ENCODE measurements at places on chromosomes 5 and 9. TPM values are rescaled to one million over a fixed set of nuclear protein-coding genes. Genes with fewer than 3 reads are reported as not detected.

Gene GRIN3A
- total RNA-seq, result not detected

Gene AGPAT2
- 43.0 TPM for total RNA-seq

Gene VDAC1
- total RNA-seq, result 253 TPM

Gene DIPK1B
- 242 TPM for total RNA-seq

Gene SLCO6A1
- total RNA-seq, result not detected

Gene OCLN
- 18.2 TPM for total RNA-seq

Gene SLCO4C1
- not detected for total RNA-seq

Gene FBN2
- 57.4 TPM for total RNA-seq

Gene SLC34A3
- not detected for total RNA-seq

Gene ACTBL2
- total RNA-seq, result not detected

Gene KCNMB1
- total RNA-seq, result 0.29 TPM

Gene C5orf24
- 56.2 TPM for total RNA-seq

Gene PCDHA1
- not detected for total RNA-seq

Gene TNFSF15
- 14.3 TPM for total RNA-seq

Gene ADAMTSL2
- not detected for total RNA-seq

Gene GALNT10
- total RNA-seq, result 77.6 TPM

Gene QRFP
- not detected for total RNA-seq

Gene WNT8A
- total RNA-seq, result not detected

Gene ORM2
- total RNA-seq, result not detected

Gene C9orf78
- total RNA-seq, result 34.6 TPM

Gene CD274
- total RNA-seq, result 29.7 TPM

Gene EGFL7
- total RNA-seq, result 1,043 TPM

Gene SLC6A19
- total RNA-seq, result not detected

Gene IZUMO3
- total RNA-seq, result not detected

Gene COL27A1
- total RNA-seq, result 48.6 TPM

Gene POU5F2
- 1.2 TPM for total RNA-seq

Gene DMRT3
- not detected for total RNA-seq

Gene THBS4
- total RNA-seq, result not detected

Gene EXOSC3
- total RNA-seq, result 39.1 TPM

Gene PCDHA9
- not detected for total RNA-seq

Gene IFNA13
- total RNA-seq, result not detected

Gene LHX3
- total RNA-seq, result not detected

Gene FCN1
- total RNA-seq, result not detected

Gene DMRTA1
- total RNA-seq, result 2.1 TPM

Gene INSL6
- total RNA-seq, result not detected

Gene PCDHB7
- 0.48 TPM for total RNA-seq

Gene CLTA
- total RNA-seq, result 317 TPM

Gene PCDHGA5
- 0.78 TPM for total RNA-seq

Gene PCDHB8
- 0.53 TPM for total RNA-seq

Gene C5orf46
- total RNA-seq, result not detected

Gene PCDHGA8
- 0.95 TPM for total RNA-seq

Gene CTNND2
- total RNA-seq, result not detected

Gene ST6GALNAC6
- total RNA-seq, result 43.0 TPM

Gene SLC45A2
- not detected for total RNA-seq

Gene GFPT2
- 5.5 TPM for total RNA-seq

Gene ZNF346
- total RNA-seq, result 28.6 TPM

Data from endothelial cell of umbilical vein (primary cell).